ENCODE measurements at places on chromosomes 3 and 15.

DNA sequence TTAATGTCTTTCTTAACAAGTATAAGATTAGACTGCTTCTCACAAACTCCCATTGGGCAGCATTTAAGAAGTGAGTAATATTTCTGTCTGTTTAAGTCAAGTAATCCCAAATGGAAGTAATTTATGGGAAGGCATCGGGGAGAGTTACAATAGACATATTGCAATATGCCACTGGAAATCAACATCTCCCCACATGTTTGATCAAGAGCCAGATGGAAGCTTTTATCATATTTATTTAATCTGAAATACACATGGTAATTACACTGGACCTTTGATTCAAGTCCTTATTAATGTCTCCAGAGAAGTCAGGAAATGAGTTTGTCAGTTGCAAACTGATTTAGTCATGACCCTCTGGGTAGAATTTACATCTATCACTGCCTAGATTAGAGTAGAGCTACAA is 943.8 kb downstream of the VGLL3 start:
- no peak for DNase-seq

DNA sequence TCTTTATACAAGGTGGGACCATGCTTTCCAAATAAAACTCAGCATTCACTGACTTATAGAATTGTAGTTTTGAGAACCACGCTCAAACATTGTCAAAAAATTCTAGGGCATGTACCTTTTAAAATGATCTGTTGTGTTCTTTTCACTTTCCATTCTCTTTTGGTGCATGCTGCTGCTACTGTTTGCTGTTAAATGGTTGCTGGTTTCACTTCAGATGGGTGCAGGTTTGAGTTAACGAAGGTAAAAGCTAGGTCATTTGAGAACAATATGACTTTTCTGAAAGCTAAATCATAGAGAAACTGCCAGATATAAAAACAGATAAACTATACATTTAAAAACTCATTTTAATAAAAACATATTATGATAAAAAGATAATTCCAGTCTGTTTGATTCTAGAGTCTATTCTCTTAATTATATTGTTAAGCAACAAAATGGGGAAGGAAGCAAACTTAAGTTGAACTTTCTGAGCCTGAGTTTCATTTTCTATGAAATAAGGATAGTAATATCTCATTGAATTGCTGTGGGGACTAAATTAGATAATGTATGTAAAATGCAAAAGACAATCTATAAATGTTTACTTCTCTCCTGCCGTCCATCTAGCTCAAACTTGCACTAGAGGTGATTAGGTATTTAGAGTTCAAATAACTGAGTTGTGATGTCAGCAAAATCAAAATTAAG is 82.4 kb downstream of the OXSM start:
- DNase-seq = no peak

GRCh38 chr3:4474683-4475490 is 7.8 kb upstream of the SUMF1 start:
- no peak for DNase-seq

- no peak for DNase-seq
Observed at GRCh38 chr3:16840101-16840424, 44.7 kb upstream of the PLCL2 start.

- DNase-seq = no peak
Observed at GRCh38 chr3:41327718-41328117, 128.4 kb downstream of the CTNNB1 start.

DNA sequence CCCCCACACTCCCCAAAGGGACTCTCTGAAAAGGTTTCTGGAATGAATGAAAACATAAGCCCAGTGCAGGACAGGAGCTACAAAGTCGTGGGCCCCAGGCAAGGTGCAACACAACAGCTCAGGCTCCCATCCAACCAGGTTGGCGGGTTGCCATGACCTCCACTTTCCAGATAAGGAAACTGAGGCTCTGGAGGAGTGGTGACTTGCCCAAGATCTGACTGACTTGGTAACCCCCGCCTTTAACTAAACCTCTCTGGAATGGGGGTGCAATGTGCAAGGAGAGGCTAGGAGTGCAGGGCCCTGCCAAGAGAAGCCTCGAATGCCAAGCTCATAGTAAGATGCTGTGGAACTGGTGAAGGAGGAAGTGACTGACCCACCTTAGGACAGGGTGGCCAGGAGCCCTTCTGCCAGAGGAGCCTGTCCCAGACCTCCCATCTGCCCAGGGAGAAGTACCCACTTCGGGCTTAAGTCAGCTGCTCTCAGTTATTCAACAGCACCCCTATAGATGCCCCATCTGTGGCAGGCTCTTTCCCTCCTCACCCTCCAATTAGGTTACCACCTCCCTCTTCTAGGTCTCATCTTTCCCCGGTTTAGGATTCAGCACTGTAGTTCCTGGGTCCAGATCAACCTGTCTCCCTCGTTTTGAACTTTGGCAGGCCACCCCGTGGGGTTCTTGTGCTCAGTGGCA is 553 bp upstream of the TNNC1 start:
- peak; percentile 27 for DNase-seq

DNA sequence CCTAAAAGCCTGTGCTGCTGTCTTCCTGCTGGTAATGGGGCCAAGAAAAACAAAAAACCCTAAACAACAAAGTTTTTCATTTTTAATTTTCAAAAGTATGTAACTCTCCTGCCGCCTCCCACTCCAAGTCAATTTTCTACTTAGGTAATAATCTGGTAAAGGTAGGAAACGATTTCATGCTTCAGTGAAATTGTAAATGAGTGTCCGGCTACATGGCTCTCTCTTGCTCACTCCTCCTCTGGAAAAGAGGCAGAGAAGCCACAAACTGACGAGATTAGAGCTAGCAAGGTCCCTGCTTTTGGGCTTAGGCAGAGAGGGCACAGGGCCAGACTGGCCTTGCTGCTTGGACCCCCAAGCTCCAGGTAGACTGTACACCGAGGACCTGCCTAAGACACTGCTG is 23.5 kb downstream of the KLHL25 start:
- DNase-seq = no peak

GRCh38 chr3:23072693-23073092 is 130.4 kb upstream of the UBE2E2 start:
- no peak for DNase-seq

- no peak for DNase-seq
Observed at GRCh38 chr3:23442598-23443383, 239.7 kb downstream of the UBE2E2 start.

- peak; percentile 67 for DNase-seq
Observed at GRCh38 chr15:73081321-73081958, 29.2 kb downstream of the NEO1 start.

DNA sequence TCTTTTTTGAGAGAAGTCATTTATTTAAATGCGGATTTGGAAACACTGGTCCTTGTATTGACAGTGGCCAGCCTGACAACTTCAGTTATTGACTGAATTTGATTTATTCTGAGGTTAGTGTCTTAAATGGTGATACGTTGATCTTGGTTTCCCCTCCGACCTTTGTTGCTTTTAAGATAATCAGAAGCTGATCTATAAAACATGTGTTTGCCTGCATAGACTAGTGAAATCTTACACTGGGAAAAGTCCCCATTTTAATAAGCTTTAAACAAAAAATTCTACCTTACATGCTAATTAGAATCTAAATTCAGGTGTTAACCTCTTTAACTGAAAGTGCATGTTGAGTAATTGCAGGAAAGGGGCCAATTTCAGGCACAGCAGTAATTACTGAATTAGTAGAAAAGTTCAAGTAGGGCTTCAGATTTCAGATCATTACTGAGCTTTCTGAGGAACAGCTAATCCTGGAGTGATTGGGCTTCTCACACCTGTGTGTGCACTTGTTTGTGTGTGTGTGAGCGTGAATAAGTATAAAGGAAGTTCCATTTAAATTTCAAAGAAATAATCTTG is 221.4 kb downstream of the SOX2 start:
- no peak for DNase-seq

- DNase-seq = no peak
Observed at GRCh38 chr3:52574056-52574965, 37.9 kb downstream of the UQCC5 start.

GRCh38 chr3:56772952-56773938 is 28.5 kb downstream of the ARHGEF3 start:
- DNase-seq = no peak

DNA sequence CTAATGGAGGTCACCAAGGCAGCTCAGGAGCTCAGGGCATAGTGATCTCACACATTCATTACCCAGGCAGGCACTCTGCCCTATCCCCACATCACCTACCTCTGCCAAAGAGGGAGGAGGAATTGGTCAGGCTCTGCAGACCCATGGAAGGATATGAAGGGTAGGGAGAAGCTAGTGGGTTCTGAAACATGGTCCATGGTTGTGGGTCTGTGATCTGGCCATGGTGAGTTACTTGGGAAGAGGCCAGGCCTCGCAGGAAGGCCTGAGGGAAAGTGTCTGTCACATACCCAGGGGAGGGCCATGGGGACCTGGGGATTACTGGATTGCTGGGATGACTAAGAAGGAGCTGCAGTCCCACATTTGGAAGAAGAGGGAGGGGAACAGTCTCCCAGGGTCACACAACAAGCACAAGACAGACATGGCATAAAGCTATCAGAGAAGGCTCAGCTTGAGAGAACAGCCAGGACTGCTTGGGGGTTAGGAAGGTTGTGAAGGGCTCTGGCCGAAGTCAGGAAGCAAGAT is 1.4 kb upstream of the PRSS50 start:
- DNase-seq = no peak

- DNase-seq = no peak
Observed at GRCh38 chr3:129358772-129359371, 69.6 kb downstream of the EFCAB12 start.

- peak; percentile 18 for DNase-seq
Observed at GRCh38 chr3:87792534-87793336, 266.1 kb downstream of the CGGBP1 start.

DNA sequence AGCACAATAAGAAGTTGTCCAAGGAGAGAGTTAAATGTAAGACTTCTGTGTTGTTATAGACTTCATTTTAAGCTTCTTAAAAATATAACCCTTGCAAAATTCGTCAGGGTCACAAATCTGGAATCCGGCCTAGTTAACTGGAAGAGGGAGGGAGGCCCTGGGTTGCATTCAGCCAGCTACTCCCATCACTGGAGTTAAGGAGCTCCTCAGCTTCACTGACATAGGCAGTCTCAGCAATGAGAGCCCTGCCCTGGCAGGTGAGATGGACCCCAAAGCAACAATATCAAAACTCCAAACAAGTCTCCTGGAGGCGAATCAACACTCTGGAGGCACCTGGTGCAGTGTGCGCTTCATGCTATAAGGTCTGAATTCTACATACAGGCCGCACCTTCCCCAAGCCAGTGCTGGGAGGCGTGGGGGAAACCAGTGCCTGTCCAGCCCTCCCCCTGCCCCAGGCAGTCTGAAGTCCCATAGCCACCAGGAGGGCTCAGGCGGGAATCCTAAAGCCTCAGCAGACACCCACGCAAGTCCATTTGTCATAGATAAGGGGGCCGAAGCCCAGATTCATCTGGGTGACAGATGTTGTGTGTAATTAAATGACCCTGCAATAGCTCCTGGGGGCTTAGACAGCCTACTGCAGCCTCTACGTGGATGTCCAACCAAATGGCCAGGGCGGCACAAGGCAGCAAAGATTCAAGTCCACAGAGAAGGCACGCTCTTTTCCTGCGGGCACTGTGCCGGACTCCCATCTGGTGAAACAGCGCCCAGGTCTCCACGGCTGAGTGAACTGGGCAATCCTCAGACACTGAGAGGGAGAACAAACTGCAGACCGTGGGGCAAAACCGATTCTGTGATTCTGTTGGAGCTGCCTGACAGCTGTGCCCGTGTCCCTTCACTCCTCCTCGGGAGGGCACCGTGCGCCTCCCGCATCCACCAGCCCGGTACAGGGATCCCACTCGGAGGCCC is 64.9 kb downstream of the ATP10A start:
- no peak for DNase-seq

GRCh38 chr3:191721990-191722389 is 261.0 kb downstream of the PYDC2 start:
- DNase-seq = no peak

DNA sequence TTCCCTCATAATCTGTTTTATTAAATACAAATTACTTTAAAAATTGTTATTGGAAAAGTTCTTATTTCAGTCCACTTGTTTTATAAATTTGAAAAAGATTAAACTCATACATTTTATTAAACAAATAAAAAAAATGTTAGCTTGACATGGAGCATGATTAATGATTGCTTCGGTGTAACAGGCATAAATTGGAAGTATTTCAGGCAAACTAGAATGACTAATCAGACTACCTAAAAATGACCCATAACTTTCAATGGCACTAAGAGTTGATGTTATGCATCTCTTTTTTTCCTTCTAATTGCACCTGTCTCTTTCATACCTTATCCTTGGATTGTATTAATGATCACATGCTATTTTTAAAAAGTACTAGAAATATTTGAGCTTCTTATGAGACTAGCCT is 343.3 kb downstream of the ZNF385D start:
- DNase-seq = no peak

GRCh38 chr15:52642386-52643361 is 36.5 kb downstream of the ATOSA start:
- no peak for DNase-seq

DNA sequence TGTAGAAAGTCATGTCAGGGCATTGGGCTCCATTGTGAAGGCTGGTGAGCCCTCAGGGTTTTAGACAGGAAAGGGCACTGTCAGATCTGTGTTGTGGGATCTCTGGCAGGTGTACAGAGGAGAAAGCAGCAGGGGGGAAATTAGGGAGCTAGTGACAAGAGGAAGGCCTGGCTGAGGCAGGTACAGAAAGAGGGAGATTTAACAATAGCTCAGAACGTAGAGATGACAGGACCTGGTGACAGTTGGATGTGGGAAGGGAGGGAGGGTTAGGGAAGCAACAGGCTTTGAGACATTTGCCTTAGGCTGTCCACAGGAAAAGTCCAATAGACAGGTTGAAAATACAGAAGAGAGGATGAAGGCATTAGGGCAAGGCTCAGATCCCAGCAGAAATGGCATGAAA is 288.1 kb downstream of the EPHB1 start:
- no peak for DNase-seq

DNA sequence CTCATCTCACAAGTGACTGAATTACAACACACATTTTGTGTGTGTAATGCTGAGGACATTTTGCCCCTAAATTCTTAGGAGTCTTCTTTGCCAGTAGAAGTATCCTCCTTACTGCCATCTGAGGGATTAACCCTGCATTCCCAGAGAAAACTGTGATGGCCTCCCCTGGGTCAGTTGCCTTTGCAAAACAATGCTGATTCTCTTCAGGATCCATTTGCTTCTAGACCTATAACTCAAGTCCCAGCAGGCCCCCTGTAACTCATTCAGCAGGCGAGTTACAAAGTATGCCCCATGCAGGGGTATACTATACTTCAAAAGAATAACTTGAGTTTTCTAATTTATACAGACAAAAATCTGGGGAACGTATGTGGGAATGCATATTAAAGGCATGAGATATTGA is 6.6 kb upstream of the MCF2L2 start:
- no peak for DNase-seq

- no peak for DNase-seq
Observed at GRCh38 chr3:129975705-129976048, 1.2 kb downstream of the TRH start.

Measured in CD4-positive, alpha-beta T cell (primary cell).